ENCODE measurements at places on chromosomes 16 and 17. TPM values are rescaled to one million over a fixed set of nuclear protein-coding genes. Genes with fewer than 3 reads are reported as not detected.

GRCh38 chr16:84144209-84144858, 643 bp downstream of the HSDL1 start:
- H3K27me3 ChIP-seq, result no peaks in the 10 kb centered on the region
- H3K27ac ChIP-seq, result no peak overlapping the region
- peaks cover 4% of the 10 kb centered on the region for H3K36me3 ChIP-seq

GRCh38 chr16:4879049-4879448, 31.8 kb downstream of the UBN1 start:
- no peak for DNase-seq
- H3K27me3 ChIP-seq, result no peaks in the 10 kb centered on the region
- no peak overlapping the region for H3K4me3 ChIP-seq
- no peak overlapping the region for H3K27ac ChIP-seq
- H3K36me3 ChIP-seq, result peaks cover 95% of the 10 kb centered on the region
- no peaks in the 10 kb centered on the region for H3K4me1 ChIP-seq

DNA sequence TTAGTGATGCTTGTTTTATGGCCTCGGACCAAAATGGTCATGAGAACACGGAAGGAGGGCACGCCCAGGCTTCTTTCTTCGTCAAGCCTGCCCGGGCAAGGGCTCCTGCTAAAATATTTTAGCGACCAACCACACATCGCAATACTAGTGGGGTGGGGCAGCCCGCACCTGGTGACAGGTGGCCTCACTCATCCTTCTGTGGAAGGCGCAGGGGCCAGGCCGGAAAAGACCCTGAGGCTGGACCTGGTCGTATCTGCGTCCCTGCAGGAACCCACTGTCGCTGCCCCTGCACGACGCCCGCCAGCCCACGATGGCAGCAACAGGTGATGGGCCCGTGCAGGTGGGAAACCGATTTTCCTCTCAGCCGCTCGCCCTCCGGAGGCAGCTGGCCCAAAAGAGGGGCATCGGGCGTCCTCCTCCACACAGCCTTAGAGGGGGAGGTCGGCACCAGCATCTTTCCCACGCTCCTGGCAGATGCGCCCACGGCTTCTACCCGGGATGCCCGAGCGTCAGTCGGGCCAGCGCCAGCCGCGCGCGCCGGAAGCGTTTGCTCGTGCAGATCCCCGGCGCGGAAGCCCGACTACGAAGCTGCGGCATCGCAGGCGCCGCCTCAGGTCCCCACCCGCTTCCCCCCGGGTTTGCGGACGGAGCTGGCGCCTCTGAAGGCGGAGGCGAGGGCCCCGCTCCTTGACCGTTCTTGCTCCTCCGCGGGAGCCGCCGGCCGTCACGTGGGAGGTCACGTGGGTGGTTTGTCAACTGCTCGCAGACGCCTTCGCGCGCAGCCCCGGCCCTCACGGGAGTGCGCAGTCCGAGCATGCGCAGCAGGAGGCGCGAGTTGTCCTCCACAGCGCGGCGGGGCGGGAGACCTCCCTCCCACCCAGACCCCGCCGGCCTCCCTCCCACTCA, 22.8 kb upstream of the FOXK2 start:
- H3K36me3 ChIP-seq, result no peaks in the 10 kb centered on the region
- no peak overlapping the region for H3K27ac ChIP-seq
- H3K4me3 ChIP-seq, result peak overlapping the region; percentile 75
- DNase-seq, result peak; percentile 97
- H3K4me1 ChIP-seq, result no peaks in the 10 kb centered on the region

- DNase-seq, result no peak
- peaks cover 28% of the 10 kb centered on the region for H3K36me3 ChIP-seq
- no peaks in the 10 kb centered on the region for H3K27me3 ChIP-seq
- H3K27ac ChIP-seq, result no peak overlapping the region
- H3K4me1 ChIP-seq, result no peaks in the 10 kb centered on the region
- H3K4me3 ChIP-seq, result peak overlapping the region; percentile 17
Observed at GRCh38 chr16:596736-597060, 6.8 kb downstream of the RAB40C start.

- no peaks in the 10 kb centered on the region for H3K36me3 ChIP-seq
- H3K4me3 ChIP-seq, result no peak overlapping the region
- DNase-seq, result peak; percentile 85
- no peaks in the 10 kb centered on the region for H3K4me1 ChIP-seq
- H3K27ac ChIP-seq, result no peak overlapping the region
Observed at GRCh38 chr17:47742319-47743181, 9.5 kb downstream of the TBX21 start.

GRCh38 chr17:3534881-3535252, 22.7 kb downstream of the TRPV3 start:
- H3K36me3 ChIP-seq, result no peaks in the 10 kb centered on the region
- no peaks in the 10 kb centered on the region for H3K27me3 ChIP-seq
- H3K4me1 ChIP-seq, result peaks cover 2% of the 10 kb centered on the region
- no peak overlapping the region for H3K4me3 ChIP-seq

DNA sequence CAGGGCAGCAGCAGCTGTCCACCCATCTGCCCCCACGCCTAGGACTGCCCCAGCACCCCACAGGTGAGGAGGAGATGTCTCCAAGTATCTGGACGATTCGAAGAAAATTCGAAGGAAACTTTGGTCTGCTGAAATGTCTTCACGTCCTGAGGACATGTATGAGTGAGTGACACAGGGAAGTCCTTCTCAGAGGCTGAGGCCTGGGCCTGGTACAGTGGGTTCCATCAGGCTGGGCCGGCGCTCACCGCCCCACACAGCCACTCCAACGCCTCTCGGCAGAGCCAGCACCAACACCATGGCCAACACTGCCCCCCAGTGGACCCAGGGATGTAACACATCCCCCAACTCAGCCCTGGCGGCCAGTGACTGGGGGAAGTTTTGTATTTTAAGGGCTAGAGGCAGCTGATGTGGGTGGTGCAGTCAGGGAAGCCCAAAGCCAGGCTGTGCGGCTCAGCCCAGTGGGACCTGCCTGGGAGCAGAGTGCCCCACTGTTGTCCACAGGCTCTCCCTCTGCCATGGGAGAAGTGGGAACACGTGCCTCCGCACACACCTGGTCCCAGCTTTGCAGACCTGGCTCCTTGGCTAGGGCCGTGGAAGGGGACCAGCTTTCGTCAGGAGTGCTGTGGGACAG, 55.8 kb upstream of the FASN start:
- H3K27me3 ChIP-seq, result no peaks in the 10 kb centered on the region
- no peaks in the 10 kb centered on the region for H3K4me1 ChIP-seq
- peaks cover 5% of the 10 kb centered on the region for H3K36me3 ChIP-seq
- DNase-seq, result peak; percentile 94
- 0 out of 3 replicates have a peak overlapping the region, but pooled peaks have one; percentile 20 for H3K4me3 ChIP-seq

DNA sequence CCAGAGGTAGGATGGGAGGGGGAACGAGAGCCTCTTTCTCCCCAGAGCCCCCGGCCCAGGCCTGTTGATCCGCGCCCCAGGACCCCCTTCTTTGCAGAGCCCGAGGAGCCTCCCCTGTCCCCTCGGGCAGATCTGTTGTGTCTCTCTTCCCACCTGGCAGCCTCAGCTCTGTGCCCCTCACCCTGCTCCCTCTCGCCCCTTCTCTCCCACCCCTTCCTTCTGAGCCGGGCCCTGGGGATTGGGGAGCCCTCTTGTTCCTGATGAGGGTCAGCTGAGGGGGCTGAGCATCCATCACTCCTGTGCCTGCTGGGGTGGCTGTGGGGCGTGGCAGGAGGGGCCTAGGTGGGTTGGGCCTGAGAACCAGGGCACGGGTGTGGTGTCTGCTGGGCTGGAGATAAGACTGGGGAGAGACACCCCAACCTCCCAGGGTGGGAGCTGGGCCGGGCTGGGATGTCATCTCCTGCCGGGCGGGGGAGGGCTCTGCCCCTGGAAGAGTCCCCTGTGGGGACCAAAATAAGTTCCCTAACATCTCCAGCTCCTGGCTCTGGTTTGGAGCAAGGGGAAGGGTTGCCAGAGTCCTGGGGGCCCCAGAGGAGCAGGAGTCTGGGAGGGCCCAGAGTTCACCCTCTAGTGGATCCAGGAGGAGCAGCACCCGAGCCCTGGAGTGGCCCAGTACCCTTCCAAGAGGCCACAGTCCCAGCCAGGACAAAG, 65.4 kb downstream of the MRC2 start:
- no peak overlapping the region for H3K4me3 ChIP-seq
- H3K4me1 ChIP-seq, result no peaks in the 10 kb centered on the region
- peak; percentile 86 for DNase-seq
- H3K36me3 ChIP-seq, result no peaks in the 10 kb centered on the region
- H3K27ac ChIP-seq, result no peak overlapping the region

DNA sequence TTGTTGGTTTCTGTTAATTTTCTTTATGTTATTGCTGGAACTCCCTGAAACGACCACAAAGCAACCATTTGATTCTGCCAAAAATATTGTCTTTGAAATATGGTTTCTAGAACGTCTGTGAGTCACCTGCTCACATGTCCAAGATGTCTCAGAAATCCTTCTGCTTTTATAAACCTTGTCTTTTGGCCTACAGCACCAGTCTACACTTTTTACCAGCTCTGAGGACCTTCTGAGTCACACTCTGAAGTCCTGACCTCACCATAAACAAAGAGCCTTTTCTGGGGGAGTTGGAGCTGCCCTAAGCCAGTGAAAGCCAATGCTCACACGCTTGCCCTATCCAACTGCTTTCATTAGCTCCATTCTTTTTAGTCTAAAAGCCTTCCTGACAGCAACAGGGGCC, 55.5 kb downstream of the GRIN2A start:
- H3K27me3 ChIP-seq, result no peaks in the 10 kb centered on the region
- no peak overlapping the region for H3K27ac ChIP-seq

DNA sequence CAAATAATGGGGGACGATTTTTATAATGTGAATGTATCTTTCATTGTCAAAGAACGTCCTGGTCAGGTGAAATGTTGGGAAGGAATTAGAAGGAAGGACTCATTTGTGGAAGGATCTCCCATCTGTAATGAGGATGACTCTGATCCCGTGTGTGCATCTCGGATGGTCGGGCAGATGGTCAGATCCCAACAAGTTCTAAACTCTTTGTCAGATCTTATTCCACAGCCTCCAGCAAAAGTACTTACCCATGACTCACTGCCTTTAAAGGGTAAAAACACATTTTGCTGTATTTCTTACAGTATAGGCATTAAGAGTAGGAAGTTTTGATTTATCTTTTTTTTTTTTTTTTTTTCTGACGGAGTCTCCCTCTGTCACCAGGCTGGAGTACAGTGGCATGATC, 539 bp upstream of the KRTAP4-8 start:
- H3K27me3 ChIP-seq, result no peaks in the 10 kb centered on the region
- H3K27ac ChIP-seq, result no peak overlapping the region
- H3K4me1 ChIP-seq, result no peaks in the 10 kb centered on the region
- DNase-seq, result no peak

DNA sequence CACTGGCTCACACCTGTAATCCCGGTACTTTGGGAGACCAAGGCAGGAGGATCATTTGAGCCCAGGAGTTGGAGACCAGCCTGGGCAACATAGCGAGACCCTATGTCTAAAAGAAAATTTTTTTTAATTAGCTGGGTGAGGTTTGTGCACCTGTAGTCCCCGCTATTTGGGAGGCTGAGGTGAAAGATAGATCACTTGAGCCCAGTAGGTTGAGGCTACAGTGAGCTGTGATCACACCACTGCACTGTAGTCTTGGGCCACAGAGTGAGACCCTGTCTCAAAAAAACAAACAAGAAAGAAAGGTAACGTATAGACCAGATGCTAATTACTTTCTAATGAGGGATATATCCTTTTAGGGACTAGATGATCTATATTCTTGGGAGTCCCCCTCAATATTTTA, 8.1 kb downstream of the NOL11 start:
- H3K4me3 ChIP-seq, result no peak overlapping the region
- no peaks in the 10 kb centered on the region for H3K27me3 ChIP-seq
- DNase-seq, result no peak
- no peak overlapping the region for H3K27ac ChIP-seq
- peaks cover 98% of the 10 kb centered on the region for H3K36me3 ChIP-seq

DNA sequence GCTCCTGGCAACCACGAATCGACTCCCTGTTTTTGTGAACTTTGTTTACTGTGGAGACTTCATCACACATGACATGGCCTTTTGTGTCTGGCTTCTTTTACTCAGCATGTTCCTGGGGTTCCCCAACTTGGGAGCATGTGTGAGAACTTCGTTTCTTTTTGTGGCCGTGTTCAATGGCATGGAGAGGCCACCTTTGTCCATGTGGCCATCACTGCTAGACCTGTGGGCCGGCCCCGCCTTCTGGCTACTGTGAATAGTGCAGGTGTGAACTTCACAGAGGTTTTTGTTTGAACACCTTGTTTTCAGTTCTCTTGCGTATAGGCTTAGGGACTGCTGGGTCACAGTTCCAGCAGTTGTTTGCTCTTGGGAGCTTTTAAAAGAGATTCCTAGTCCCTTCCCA, 5.7 kb upstream of the SLC38A8 start:
- DNase-seq, result peak; percentile 67
- no peaks in the 10 kb centered on the region for H3K27me3 ChIP-seq
- peaks cover 6% of the 10 kb centered on the region for H3K36me3 ChIP-seq
- no peak overlapping the region for H3K27ac ChIP-seq
- no peaks in the 10 kb centered on the region for H3K4me1 ChIP-seq

DNA sequence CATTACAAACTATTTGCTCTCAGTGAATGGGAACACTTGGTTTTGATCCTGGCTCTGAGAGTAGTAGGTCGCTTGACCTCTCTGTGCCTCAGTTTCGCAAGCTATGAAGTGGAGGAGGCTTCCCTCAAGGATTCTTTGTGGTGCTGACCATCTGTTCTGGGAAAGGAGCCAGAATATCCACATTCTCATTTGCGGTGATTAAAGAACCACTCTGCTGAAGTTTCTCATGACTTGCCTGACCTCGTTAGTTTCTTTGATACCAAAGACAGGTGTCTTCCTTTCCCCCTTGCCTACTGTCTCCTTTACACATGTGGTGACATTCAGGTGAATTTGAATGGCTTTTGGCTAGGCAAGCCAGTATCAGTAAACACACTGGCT, 116.0 kb downstream of the SNX29 start:
- no peak overlapping the region for H3K27ac ChIP-seq
- H3K36me3 ChIP-seq, result no peaks in the 10 kb centered on the region
- H3K4me3 ChIP-seq, result no peak overlapping the region

DNA sequence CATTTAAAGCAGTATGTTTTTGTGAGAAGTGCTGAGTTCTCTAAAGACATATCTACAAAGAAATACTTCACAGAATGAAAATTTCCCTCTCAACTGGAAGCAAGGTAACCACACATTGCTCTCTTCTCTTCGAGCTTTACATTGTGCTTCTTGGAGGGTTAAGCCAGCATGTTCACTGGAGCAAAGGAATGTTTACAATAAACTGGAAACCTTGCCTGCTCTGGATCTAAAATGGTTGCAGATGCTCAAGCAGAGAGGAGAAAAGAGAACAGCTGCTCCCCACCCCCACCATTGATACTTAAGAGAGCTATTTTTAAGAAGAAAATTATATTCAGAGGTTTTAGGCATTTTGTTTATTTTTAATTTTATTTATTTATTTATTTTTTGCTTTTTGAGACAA, 213.1 kb downstream of the CEP112 start:
- no peak overlapping the region for H3K4me3 ChIP-seq
- H3K36me3 ChIP-seq, result no peaks in the 10 kb centered on the region
- no peaks in the 10 kb centered on the region for H3K4me1 ChIP-seq
- no peaks in the 10 kb centered on the region for H3K27me3 ChIP-seq

- no peaks in the 10 kb centered on the region for H3K4me1 ChIP-seq
- no peak for DNase-seq
- H3K27me3 ChIP-seq, result no peaks in the 10 kb centered on the region
- H3K4me3 ChIP-seq, result no peak overlapping the region
- H3K27ac ChIP-seq, result no peak overlapping the region
Observed at GRCh38 chr17:10428781-10429180, 7.0 kb upstream of the MYH8 start.

Gene LRRC37A
- total RNA-seq, result 2.0 TPM

Gene TMEM238L
- not detected for total RNA-seq

Gene P3H4
- total RNA-seq, result 24.0 TPM

Gene ASPA
- total RNA-seq, result not detected

Gene CDT1
- 74.1 TPM for total RNA-seq
